ENCODE measurements at places on chromosomes 4 and X.

DNA sequence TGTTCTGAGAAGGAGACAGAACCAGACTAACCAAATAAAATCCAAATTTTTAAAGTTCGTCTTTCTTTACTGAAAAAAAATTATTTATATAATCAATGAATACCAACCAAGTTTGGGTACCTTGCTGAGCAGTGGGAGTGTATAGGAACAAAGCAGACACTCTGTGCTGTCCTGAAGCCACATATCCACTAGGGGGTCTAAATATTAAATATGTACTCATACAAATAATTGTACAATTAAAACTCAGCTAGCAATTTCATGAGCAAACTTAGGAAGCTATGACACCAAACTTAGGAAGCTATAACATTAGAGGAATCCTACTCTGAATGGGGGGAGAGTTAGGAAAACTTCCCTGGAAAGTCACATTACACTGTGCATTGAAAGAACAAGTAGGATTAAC is 582.0 kb upstream of the EPHA5 start:
- no peak for ATAC-seq

DNA sequence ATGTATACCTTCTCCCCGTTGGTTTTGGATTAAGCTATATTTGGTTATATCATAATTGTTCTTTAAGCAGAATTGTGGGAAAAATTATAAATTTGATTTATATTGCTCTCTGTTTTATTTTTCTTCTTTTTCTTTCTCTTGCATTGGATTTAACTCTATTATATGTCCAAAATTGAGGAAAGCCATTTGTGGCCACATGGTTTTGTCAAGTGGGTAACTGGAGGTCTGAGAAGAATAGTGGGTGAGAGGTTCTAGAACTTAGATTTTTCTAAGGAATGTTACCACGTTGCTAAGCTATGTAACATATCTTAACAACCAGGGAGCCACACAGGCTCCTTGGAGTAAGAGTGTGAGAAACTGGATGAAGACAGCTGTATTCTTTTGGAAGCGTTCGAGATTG is at the start of gene C4orf17:
Gene C4orf17, plus strand, starts transcription at position 301 of the 400 bp plus-strand sequence. CDS start 2,061 bp downstream, outside the sequence.
- ATAC-seq: no peak

- ATAC-seq: peak; percentile 56
These were observed 21.8 kb upstream of the JAKMIP1 start for GRCh38 chr4:6221851-6222760.

GRCh38 chr4:126230269-126230668 is 915.5 kb downstream of the FAT4 start:
- ATAC-seq: no peak

Measured in activated CD4-positive, CD25-positive, alpha-beta regulatory T cell treated with anti-CD3 and anti-CD28 coated beads, Interleukin-2, amount 50 U/mL, for 24 hours (primary cell).